Vagina (tissue), 2 donors: ENCODE measurements at places on chromosomes 6 and 20.

- peaks cover 4% of the 10 kb centered on the region for H3K4me1 ChIP-seq
- H3K27me3 ChIP-seq: no peaks in the 10 kb centered on the region
- no peak overlapping the region for H3K4me3 ChIP-seq
- no peak for DNase-seq
- H3K27ac ChIP-seq: no peak overlapping the region
Observed at GRCh38 chr20:47479506-47479905, 22.2 kb upstream of the NCOA3 start.

- no peak overlapping the region for H3K4me3 ChIP-seq
- H3K4me1 ChIP-seq: no peaks in the 10 kb centered on the region
- no peaks in the 10 kb centered on the region for H3K27me3 ChIP-seq
- no peak overlapping the region for H3K27ac ChIP-seq
Observed at GRCh38 chr6:20841806-20842205, 307.5 kb downstream of the CDKAL1 start.

GRCh38 chr20:44728801-44729443 is 13.8 kb downstream of the CCN5 start:
- no peak for DNase-seq
- H3K27ac ChIP-seq: peak overlapping the region; percentile 69
- peaks cover 23% of the 10 kb centered on the region for H3K4me1 ChIP-seq
- H3K36me3 ChIP-seq: no peaks in the 10 kb centered on the region
- H3K27me3 ChIP-seq: no peaks in the 10 kb centered on the region
- H3K4me3 ChIP-seq: no peak overlapping the region

GRCh38 chr20:57439432-57439831 is 48.2 kb downstream of the RBM38 start:
- no peaks in the 10 kb centered on the region for H3K27me3 ChIP-seq
- peaks cover 27% of the 10 kb centered on the region for H3K4me1 ChIP-seq
- DNase-seq: no peak
- H3K36me3 ChIP-seq: no peaks in the 10 kb centered on the region

GRCh38 chr6:164078532-164079274 is 664.2 kb downstream of the QKI start:
- no peaks in the 10 kb centered on the region for H3K36me3 ChIP-seq
- H3K27ac ChIP-seq: no peak overlapping the region
- DNase-seq: no peak
- no peaks in the 10 kb centered on the region for H3K4me1 ChIP-seq

DNA sequence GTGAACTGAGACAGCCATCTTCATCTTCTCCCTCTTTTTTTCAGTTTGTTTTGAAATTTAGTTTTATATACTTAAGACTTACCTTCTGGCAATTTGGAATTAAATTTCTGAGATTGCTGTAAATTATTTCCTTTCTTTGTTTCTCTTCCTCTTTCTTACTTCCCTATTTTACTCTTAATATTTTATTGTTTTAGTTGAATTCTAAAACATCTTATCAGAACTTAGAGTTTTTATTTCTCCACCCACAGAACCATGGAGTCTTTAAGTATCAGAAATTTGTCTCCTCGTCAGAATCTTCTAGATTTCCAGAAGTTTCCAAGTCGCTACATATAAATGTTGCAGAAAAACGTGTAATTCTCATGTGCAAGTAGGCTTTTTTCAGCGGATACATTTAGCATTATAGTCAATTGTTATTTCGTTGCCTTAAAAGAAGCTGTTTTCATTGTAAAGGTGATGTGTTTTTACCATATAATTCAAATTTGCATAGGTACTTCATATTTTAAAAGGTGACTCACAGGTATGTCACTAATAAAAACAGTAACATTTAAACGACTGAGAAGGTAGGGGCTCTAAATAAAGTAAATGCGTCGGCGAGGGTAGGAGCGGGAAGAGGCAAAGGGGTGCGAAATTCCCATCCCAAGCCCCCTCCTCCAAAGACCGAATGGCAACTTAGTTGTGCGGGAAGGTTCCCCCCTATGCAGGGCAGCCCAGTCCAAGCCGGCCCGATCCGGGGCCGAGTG is 866 bp upstream of the MYO6 start:
- peak overlapping the region; percentile 94 for H3K27ac ChIP-seq
- H3K4me1 ChIP-seq: peaks cover 35% of the 10 kb centered on the region
- peak; percentile 87 for DNase-seq
- H3K4me3 ChIP-seq: peak overlapping the region; percentile 99
- H3K27me3 ChIP-seq: no peaks in the 10 kb centered on the region
- no peaks in the 10 kb centered on the region for H3K36me3 ChIP-seq

GRCh38 chr20:44576297-44576696 is 6.1 kb upstream of the PKIG start:
- peak overlapping the region; percentile 90 for H3K27ac ChIP-seq
- peaks cover 60% of the 10 kb centered on the region for H3K4me1 ChIP-seq
- H3K27me3 ChIP-seq: no peaks in the 10 kb centered on the region
- no peaks in the 10 kb centered on the region for H3K36me3 ChIP-seq
- no peak overlapping the region for H3K4me3 ChIP-seq

- H3K36me3 ChIP-seq: no peaks in the 10 kb centered on the region
- H3K27ac ChIP-seq: no peak overlapping the region
- no peaks in the 10 kb centered on the region for H3K27me3 ChIP-seq
- DNase-seq: no peak
- peaks cover 22% of the 10 kb centered on the region for H3K4me1 ChIP-seq
Observed at GRCh38 chr6:24933868-24934401, 1.8 kb downstream of the RIPOR2 start.

DNA sequence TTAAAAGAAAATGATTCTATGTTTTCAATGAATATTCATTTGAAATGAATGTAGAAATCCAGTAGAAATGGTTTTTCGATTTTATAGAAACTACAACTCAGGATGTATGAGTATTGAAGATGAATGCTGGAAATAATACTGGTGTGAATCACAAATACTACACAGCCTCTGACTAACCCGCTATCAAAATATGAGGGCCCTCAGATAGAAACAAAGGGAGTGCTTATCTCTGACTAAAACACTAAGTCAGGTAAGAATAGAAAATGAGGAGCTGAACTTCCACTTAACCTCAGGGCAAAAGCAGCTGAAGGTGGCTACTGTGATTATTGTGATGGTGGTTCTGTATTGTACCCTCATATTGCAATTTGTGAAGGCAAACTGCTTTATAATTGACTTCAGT is 220.9 kb upstream of the RNF217 start:
- no peaks in the 10 kb centered on the region for H3K27me3 ChIP-seq
- H3K36me3 ChIP-seq: no peaks in the 10 kb centered on the region
- H3K4me1 ChIP-seq: peaks cover 11% of the 10 kb centered on the region

DNA sequence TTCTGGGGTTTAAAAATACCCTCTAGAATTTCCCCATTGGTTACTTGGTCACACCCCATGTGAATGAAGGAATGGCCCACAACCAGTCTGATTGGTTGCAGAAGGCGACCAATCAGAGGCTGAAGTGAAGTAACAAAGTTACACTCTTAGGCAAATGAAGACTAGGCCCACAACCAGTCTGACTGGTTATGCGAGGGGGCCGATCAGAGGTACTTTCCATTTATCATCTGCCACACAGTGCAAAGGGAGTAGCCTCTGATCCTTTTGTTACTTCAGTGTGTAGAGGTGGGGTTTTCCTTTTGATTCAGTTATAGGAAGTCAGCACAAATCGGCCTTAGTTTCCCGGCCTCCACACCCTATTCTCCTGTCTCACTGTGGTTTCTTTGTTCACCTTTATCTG is 61.2 kb upstream of the SGK1 start:
- no peak overlapping the region for H3K27ac ChIP-seq
- no peaks in the 10 kb centered on the region for H3K27me3 ChIP-seq
- H3K4me1 ChIP-seq: no peaks in the 10 kb centered on the region

DNA sequence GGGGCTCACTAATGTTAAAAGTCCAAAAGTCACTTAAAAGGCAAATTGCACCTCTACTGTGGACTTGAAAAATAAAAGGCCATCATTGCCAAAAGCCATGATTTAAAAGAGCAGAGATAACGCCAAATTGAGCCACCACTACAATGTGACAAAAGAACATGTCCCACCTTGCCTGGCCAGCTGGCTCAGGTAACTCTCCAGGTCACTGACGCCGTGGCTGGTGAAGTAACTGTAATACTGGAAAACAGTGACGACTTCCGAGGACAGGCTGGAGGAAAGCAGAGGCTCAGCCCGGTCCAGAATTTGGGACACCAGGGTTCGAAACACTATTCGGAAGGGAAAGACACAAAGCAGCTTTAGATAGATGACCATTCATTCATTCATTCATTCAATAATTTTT is 29.3 kb upstream of the ARMH2 start:
- no peak overlapping the region for H3K4me3 ChIP-seq
- H3K36me3 ChIP-seq: no peaks in the 10 kb centered on the region
- peaks cover 20% of the 10 kb centered on the region for H3K4me1 ChIP-seq
- DNase-seq: no peak

- no peaks in the 10 kb centered on the region for H3K36me3 ChIP-seq
- H3K27me3 ChIP-seq: no peaks in the 10 kb centered on the region
- DNase-seq: no peak
- no peak overlapping the region for H3K27ac ChIP-seq
- no peak overlapping the region for H3K4me3 ChIP-seq
Observed at GRCh38 chr6:2140438-2141128, 104.8 kb downstream of the GMDS start.

DNA sequence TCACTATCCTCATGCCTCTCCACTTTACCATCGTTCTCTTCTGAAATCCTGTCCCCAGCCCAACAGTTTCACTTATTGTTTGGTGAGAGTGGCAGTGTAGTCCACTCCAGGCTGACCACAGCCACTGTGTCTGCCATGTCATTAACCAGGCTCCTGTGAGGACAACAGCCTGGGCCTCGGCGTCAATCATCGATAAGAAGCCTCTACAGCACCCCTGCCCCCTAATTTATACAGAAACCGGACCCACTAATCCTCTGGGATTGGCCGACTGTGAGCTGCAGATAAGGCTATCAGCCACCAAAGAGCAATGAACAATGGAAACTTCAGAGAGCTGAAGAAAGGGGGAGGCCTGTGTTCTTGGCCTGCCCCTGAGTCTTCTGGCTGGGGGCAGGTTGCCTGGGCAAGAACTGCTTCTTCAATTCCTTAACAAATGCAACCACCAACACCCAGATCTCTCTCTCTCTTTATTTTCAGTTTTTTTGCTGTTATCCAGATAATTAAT is 3.4 kb downstream of the EGFL8 start:
- H3K27me3 ChIP-seq: no peaks in the 10 kb centered on the region
- no peak for DNase-seq
- no peaks in the 10 kb centered on the region for H3K4me1 ChIP-seq
- no peaks in the 10 kb centered on the region for H3K36me3 ChIP-seq

DNA sequence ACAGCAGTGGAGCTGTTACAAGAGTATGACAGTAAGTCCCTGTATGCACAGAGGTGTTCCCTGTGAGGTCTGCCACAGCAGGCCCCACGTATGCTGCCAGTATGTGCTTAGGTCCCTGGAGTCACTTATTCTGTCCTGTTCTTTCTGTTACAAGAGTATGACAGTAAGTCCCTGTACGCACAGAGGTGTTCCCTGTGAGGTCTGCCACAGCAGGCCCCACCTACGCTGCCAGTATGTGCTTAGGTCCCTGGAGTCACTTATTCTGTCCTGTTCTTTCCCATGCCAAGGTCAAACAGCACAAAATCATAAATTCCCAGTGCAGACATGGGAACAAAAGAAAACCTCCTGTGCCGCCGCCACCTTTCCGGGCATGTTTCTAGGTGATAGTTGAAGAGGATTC is 192.2 kb downstream of the SASH1 start:
- no peak overlapping the region for H3K4me3 ChIP-seq
- H3K36me3 ChIP-seq: no peaks in the 10 kb centered on the region
- H3K27me3 ChIP-seq: no peaks in the 10 kb centered on the region
- H3K27ac ChIP-seq: no peak overlapping the region

DNA sequence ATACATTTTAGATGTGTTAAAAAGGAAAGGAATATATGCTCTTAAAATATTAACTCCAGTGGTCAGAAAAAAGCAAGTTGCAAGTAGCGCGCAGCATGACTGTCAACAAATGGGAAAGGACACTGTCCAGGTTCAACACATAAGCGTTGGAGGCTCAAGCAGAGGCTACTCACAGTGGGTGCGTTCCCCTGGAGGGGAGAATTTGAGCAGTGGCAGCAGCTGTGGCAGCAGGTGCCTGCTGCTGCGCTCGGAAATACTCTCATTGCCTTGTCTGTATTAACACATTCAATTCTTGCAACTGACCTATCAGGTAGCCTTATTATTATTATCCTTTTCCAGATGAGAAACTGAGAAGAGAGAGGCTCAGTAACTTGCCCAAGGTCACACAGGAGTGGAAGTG is 21.9 kb upstream of the CCN6 start:
- peaks cover 14% of the 10 kb centered on the region for H3K4me1 ChIP-seq
- H3K27ac ChIP-seq: no peak overlapping the region
- H3K27me3 ChIP-seq: no peaks in the 10 kb centered on the region
- H3K36me3 ChIP-seq: no peaks in the 10 kb centered on the region
- DNase-seq: no peak

DNA sequence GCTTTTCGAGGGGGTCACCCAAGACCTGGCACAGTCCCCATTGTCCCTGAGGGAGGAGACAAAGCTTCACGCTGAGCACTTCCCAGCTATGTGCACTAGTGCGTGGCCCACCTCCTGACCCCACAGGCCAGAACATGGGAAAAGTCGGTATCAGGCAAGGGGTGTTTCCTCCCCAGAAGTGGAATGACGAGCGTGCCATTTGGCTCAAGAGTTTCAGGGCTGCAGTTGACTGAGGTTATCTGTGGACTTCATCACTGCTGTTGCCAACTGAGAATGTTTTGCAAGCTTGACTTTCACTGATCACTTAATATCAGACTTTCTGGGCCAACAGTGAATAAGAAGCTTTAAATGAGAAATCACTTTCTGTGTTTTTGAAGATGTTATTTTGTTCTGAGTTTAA is 137.0 kb upstream of the AFDN start:
- no peak overlapping the region for H3K27ac ChIP-seq
- no peak for DNase-seq
- no peaks in the 10 kb centered on the region for H3K36me3 ChIP-seq
- H3K4me1 ChIP-seq: no peaks in the 10 kb centered on the region

- no peaks in the 10 kb centered on the region for H3K36me3 ChIP-seq
- H3K27me3 ChIP-seq: no peaks in the 10 kb centered on the region
- no peaks in the 10 kb centered on the region for H3K4me1 ChIP-seq
- H3K27ac ChIP-seq: no peak overlapping the region
Observed at GRCh38 chr6:93389192-93389591, 30.2 kb downstream of the EPHA7 start.

GRCh38 chr6:56532766-56533551 is 109.7 kb downstream of the DST start:
- DNase-seq: no peak
- H3K27ac ChIP-seq: peak overlapping the region; percentile 60
- peak overlapping the region; percentile 11 for H3K4me3 ChIP-seq
- peaks cover 75% of the 10 kb centered on the region for H3K36me3 ChIP-seq
- H3K4me1 ChIP-seq: peaks cover 73% of the 10 kb centered on the region
- H3K27me3 ChIP-seq: no peaks in the 10 kb centered on the region

DNA sequence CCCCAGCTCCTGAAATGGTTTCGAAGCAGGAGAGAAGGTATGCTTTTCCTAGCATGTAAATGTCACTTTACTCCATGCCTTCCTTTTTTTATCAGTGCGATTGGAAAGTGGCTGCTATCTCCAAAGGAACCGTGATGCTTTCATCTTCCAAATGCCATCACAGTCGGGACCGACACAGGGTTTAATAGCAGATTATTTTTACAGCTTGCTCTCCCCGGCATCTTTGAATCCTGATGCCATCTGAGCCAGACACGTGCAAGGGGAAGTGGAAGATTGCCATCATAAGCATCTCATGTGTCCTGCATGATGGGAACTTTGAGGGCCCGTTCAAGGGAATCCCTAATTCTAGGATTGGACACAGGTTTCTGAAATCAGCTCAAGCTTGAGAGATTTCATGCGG is 253.4 kb upstream of the KCNG1 start:
- no peak for DNase-seq
- H3K36me3 ChIP-seq: no peaks in the 10 kb centered on the region
- no peak overlapping the region for H3K4me3 ChIP-seq
- H3K4me1 ChIP-seq: peaks cover 8% of the 10 kb centered on the region
- no peaks in the 10 kb centered on the region for H3K27me3 ChIP-seq
